ENCODE measurements at places on chromosomes 13 and 19.

- no peak for DNase-seq
Observed at GRCh38 chr19:581399-582111, 8.1 kb upstream of the HCN2 start.

DNA sequence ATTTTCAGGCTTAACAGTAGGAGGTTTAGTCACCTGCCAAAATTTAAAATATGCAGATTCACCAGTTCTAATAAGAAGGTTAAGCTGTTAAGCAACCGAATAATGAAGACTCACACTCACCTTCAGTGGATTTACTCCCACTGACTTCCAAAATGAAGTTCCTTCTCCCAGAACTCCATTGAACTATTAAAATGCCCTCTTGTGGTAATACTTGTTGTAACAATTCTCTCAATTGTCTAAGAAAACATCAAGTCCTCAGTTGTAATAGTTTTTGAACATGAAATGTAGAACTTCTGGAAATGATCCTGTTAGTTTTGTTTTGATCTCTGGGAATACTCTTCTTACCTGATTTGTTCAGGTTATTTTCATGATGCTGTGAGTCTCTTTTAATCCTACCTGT lies 522.0 kb upstream of the ATXN8OS start:
- no peak for DNase-seq

GRCh38 chr19:867301-867793 lies 7.9 kb downstream of the CFD start:
- no peak for DNase-seq

DNA sequence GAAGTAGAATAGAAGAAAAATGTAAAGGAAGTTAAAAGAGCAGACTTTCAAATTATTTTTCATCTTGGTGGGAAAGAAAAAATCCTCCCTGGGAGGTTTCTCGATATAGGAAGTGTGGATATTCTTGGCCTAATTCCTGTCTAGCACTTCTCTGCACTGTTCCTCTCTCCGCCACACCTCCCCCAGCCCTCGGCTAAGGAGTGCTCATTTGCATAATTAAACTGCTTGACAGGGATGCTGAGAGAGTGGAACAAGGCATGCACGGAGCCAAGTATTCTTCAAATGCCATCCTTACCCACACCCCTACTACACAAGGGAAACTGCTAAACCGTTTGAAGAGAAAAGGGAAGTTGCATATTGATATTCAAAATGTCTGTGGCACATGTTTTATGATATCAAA lies 511.0 kb upstream of the HTR2A start:
- DNase-seq: no peak

DNA sequence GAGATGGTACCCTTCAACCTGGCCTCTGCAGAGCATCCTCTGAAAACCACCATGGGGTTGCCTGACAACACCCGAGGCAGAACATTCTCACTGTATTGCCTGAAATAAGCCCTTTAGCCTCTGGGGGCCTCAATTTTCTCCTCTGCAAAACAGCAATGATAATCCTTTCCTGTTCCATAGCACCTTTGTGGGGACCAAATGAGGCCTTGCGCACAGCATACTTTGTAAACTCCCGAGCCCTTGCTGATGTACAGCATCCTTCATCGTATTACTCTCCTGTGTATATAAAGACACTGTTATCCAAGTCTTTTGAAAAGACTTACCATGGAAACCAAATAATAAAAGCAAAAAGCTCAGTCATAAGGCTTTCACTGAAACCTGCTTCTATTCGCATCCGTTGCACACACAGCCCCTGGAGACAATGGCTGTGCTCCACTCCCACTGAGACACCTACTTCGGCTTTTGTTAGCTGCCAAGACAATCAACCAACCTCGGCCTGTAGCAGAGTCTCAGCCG lies 276.0 kb downstream of the FOXO1 start:
- DNase-seq: no peak

GRCh38 chr19:33815380-33816340 lies 19.0 kb downstream of the KCTD15 start:
- no peak for DNase-seq

DNA sequence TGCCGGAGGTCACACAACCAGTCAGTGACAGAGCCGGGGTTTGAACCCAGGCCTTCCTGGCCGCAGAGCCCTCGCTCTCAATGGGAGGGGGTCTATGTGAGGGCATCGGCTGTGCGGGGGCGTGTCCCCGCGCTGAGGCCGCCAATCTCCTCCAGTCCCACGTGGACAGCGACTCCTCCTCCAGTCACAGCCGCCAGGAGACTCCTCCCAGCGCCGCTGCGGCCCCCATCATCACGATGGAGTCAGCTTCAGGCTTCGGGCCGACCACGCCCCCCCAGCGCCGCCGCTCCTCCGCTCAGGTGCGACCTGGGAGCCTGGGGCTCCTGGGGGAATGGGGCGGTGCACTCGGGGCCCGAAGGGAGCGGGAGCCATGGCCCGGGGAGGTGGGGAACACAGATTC lies 6.0 kb downstream of the SPRED3 start:
- DNase-seq: no peak

DNA sequence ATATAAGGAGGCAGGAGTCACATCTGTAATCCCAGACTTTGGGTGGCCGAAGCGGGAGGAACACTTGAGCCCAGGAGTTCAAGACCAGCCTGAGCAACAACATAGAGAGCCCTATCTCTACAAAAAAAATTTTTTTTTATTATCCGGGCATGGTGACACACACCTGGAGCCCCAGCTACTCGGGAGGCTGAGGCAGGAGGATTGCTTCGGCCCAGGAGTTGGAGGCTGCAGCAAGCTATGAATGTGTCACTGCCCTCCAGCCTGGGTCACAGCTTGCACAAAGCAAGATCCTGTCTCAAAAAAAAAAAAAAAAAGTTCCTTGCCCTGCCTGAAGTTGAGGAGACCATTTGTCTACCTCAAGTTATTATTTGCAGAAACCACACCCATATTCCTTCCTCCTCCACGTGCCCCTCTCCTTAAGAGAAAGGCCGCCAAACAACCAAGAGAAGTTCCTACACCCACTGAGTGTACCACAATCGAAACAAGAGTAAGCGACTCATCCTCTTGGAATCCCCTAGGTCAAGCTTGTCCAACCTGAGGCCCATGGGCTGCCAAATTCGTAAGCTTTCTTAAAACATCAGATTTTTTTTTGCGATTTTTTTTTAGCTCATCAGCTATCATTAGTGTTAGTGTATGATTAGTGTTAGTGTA lies 2.2 kb downstream of the ABCC4 start:
- DNase-seq: no peak

DNA sequence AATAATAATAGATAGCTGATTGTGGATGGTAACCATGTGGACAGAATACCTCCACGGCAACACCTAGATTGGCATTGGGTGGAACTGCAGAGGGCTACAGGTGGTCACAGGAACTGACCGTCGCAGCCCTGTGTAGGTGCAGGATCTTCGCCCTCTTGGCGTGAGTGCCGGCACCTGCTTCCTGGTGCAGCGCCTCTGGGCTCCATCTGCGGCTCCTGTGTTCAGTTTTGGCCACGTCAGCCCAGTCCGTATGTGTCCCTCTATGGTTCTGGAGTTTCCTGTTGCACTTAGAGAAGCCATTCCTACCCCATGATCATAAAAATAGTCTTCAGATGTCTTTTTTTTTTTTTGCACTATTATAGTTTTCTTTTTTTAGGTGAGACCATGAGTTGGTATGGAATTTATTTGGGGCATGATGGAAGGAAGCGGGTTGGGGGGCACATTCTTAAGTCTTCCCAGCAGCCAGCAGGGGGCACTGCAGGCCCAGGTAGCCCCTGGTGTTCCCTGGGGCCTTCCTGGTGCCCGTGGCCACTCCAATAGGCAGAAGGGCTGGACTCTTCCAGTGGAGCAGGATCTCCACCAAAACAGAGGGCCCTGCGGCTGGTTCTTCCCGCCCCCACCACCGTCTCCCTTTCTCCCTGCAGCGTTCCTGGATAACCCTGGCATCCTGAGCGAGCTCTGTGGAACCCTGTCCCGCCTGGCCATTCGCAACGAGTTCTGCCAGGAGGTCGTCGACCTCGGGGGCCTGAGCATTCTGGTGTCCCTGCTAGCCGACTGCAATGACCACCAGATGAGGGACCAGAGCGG lies 10.1 kb upstream of the SLC25A42 start:
- DNase-seq: peak; percentile 69

GRCh38 chr13:109447667-109448066 lies 338.7 kb downstream of the IRS2 start:
- DNase-seq: no peak

- peak; percentile 66 for DNase-seq
Observed at GRCh38 chr13:104693126-104693525, 1626.9 kb upstream of the SLC10A2 start.

DNA sequence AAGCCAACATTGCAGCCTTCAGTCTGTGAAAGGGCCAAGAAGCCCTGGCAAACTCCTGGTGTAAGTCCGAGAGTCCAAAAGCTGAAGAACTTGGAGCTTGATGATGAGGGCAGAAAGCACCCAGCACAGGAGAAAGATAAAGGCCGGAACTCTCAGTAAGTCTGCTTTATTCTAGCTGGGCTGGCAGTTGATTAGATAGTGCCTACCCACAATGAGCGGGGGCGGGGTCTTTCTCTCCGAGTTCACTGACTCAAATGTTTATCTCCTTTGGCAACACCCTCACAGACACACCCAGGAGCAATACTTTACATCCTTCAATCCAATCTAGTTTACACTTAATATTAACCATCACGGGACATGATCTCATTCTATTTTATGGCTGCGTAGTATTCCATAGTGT lies 1317.1 kb downstream of the SLITRK1 start:
- DNase-seq: no peak

DNA sequence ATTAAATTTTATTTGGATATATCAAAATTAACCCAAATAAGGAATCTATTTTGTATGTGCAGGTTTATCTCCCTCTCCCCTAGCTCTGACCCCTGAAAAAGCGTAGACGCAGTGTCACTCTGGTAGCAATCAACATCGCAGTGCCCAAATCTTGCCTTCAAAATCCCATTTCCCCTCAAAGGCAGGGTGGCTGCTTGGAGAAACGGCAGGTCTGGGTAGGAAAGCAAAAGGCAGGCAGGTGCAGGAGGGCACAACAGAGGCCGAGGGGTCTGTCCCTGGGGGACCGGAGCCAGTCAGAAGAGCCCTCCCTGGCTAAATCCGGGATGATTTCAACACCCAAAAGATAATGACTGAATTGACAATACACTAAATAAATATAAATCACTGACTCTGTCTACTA lies 41.9 kb downstream of the NAXD start:
- no peak for DNase-seq

GRCh38 chr19:45569619-45570421 lies 14.8 kb downstream of the OPA3 start:
- no peak for DNase-seq

GRCh38 chr19:38509027-38509426 lies 75.5 kb downstream of the RYR1 start:
- DNase-seq: no peak

DNA sequence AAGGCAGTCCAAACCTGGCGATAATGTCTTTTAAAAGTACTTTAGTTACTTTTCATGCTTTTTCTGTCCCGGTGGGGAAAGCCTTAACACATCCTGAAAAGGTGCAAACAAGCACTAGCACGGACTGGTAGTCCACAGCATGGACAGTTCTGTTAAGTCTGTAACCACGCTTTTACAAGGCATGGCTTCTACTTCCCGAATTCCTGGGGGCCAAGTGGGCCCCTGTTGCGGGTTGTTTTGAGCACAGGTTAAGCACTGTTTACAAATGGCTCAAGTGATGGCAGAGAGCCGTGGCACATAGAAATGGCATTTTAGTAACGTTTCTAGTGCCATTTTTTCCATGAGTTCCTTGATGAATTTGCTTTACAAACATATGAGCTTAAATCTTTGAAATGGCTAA lies 37.6 kb downstream of the ZNF493 start:
- DNase-seq: no peak

- no peak for DNase-seq
Observed at GRCh38 chr13:28493740-28494503, 1.0 kb downstream of the FLT1 start.

GRCh38 chr19:16601378-16602052 lies 26.5 kb downstream of the MED26 start:
- no peak for DNase-seq

DNA sequence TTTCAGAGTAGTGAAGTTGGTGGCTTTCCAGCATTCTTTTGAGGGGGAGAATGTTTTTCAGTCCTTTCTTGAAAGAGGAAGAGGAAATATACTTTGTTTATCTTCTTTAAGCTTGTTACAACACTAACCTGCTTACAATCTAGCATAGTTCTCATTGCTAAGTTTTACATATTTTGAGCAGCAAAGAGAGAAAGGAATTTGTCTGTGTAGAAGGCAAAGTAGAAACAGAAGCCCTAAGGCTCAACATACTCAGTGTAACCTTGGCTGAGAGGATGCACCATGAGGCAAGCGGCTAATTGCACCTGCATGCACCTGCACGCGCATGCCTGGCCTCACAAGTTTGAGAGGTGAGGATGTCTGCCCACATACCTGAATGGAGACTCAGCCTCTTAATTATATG lies 2.2 kb downstream of the FRY start:
- DNase-seq: no peak

DNA sequence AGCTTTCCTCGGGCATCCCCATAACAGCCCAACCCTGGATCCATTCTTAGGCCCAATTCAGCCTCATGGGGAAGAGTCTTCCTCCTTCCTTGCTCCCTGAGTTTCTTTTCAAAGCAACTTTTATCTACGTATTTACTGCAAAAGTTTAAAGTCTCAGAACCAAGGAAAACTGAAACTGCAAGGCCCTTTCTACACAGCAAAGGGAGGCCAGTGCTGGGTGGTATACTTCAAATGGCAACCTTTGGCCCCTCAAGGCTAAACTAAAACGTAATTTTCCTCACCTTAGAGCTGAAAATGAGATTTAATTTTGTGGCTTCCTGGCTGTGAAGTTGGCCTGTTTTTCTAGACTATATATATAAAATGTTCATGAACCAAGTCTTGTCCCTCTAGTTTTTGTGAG lies 5.6 kb downstream of the CDX2 start:
- no peak for DNase-seq

- peak; percentile 47 for DNase-seq
Observed at GRCh38 chr13:21326155-21327031, 132.7 kb downstream of the ZDHHC20 start.

DNA sequence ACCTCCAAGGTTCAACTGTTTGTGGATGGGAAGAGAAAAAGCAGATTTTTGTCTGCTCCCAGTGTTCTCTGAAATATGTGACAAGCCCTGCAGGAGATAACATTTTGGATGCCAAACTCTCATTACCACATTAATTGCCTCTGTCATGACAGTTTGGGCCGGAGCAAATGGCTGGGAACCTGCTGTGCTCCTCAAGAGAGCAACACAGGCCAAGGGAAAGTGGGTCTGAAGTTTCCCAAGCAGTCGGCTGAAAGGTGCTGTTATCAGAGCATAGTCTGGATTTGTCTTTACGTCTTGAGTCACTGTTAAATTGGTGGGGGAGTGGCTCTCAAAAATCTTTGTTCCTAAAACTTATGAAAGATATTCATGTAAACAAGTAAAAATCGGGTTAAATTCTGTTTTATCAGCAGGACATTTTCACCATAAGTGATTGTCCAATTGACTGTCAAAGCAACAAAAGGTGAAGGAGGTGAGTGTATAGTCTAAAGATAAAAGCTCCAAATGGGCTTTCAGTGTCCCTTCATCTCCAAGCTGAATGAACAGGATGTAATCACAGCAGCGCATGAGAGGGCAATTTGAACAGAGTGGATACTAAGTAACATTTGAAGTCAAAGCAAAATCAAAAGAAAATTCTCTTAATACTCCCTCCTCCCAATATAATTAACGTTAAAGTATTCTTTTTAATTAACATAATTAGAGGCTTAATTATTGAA lies 844.8 kb downstream of the PCDH17 start:
- DNase-seq: no peak

Measured in NCI-H524 (cell line).